LNCaP clone FGC (cell line): ENCODE measurements at places on chromosomes 16 and 17.

GRCh38 chr17:77847221-77848085 is 111.0 kb upstream of the TNRC6C start:
- DNase-seq, result no peak

- DNase-seq, result no peak
These were observed 503.5 kb downstream of the HAPSTR1 start for GRCh38 chr16:9594946-9595345.

DNA sequence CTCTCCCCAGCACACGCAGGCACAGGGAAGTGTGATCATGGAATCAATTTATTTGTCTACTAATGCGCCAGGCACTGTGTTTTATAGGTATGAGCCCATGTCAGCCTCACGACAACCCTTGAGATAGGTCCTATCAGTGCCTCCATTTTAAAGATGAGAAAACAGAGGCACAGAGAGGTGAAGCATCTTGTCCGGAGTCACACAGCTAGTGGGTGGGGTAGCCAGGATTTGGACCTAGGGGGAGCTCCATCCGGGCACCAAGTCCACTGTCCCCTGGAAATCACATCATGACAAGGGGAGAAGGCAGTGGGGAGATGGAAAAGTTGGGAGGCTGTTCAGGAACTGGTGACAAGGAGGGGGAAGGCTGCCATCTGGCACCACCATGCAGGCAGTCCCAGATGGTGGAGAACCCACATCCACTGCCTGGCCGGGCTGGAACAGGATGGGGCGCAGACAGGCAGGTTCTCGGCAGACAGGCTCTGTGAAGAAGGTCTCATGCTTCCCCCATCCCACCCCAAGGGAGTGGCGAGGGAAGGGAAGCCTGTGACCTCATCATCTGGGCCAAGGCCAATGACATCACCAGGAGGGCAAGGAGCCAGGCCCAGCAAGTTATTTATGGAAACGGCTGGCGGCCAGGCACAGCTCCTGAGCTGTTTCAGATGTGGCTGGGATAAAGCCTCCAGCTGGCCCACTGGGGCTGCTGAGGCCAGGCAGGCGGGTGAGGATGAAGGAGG is 126.0 kb upstream of the SDK2 start:
- DNase-seq, result peak; percentile 59

- no peak for DNase-seq
These were observed 52.6 kb downstream of the ERN1 start for GRCh38 chr17:64077379-64077778.

- DNase-seq, result no peak
These were observed 551.9 kb upstream of the CA10 start for GRCh38 chr17:52710363-52710901.

DNA sequence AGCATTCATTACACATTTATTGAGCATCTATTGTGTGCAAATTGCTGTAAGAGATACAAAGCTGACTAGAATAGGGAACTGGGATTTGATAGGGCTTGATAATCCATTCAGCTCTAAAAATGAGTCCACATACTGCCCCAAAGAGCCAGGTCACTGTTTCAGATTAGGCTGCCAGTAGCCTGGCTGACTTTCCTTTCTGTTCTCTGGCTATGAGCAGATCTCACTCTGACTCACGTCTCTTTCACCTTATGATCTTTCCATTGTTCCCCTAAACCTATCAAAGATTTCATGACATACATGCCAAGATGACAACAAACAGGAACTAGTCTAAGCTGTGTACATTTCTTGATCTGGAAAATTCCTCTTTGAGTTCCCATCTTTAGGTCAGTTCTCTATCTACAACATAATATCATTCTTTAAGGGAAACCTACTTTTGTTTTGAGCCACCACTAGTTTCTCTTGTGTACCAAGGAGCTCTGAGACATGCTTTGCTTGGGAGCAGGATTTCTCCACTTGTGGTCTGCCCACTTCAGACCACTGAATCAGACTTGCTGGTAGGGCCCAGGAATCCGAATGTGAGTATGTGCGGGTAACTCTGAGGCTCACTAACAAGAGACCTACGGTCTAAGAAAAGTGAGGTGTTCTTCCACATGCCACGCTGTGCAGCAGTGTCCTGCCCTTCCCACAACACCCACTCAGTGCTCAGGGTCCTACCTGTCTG is 40.9 kb upstream of the ICAM2 start:
- no peak for DNase-seq

- DNase-seq, result peak; percentile 42
These were observed 25.0 kb downstream of the HOXB1 start for GRCh38 chr17:48505788-48506187.

- no peak for DNase-seq
These were observed 85.7 kb downstream of the NT5M start for GRCh38 chr17:17388657-17389496.

GRCh38 chr17:82507631-82508175 is 11.8 kb upstream of the FOXK2 start:
- no peak for DNase-seq

GRCh38 chr16:70714581-70715054 is 28.8 kb upstream of the MTSS2 start:
- DNase-seq, result no peak

GRCh38 chr17:39173080-39173479 is 7.1 kb upstream of the ARL5C start:
- no peak for DNase-seq

GRCh38 chr17:3788200-3788599 is 12.8 kb downstream of the ITGAE start:
- no peak for DNase-seq

- DNase-seq, result no peak
These were observed 91.4 kb upstream of the CCL2 start for GRCh38 chr17:34163646-34164045.

- DNase-seq, result no peak
These were observed 280.6 kb upstream of the SALL1 start for GRCh38 chr16:51431517-51432241.
